Activated gamma-delta T cell treated with anti-CD3 and anti-CD28 coated beads, Interleukin-2, amount 50 U/mL, for 16 hours (primary cell): ENCODE measurements at places on chromosomes 7 and 10.

DNA sequence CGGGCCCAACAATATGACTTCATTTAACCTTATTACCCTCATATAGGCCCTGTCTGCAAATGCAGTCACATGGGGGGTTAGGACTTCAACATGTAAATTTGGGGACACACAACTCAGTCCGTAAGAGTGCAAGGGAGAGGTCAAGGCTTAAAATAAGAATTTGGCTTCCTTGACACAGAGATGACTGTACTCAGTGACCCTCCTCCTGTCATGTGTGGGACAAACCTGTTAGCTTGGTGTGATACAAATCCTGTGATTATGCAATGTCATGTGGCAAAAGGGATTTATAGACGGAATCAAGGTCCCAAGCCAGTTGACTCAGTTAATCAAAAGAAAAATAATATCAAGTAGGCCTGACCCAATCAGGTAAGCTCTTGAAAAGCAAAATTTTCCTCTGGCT lies 25.9 kb upstream of the GTPBP4 start:
- no peak for DNase-seq

DNA sequence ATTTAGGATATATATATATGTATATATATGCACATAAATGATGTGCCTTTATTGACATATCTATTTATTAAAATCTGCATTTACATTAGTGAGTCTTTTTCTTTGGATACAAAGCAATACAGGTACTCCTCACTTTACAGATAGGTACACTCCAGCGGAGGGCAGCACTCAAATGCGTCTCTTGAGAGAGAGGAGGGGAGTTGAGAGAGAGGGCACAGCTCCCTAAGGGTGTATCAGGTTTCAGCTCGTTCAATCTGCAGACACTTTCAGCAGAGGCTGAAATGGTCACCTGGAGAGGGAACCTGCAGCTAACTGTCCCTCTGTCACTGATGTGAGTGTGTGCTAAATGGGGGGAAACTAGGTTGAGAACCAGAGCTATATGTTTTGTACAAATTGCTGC lies 21.5 kb downstream of the C10orf53 start:
- no peak for DNase-seq

GRCh38 chr7:116340943-116341907 lies 130.9 kb downstream of the TES start:
- DNase-seq, result no peak

GRCh38 chr10:127999297-128000129 lies 92.6 kb downstream of the PTPRE start:
- no peak for DNase-seq

DNA sequence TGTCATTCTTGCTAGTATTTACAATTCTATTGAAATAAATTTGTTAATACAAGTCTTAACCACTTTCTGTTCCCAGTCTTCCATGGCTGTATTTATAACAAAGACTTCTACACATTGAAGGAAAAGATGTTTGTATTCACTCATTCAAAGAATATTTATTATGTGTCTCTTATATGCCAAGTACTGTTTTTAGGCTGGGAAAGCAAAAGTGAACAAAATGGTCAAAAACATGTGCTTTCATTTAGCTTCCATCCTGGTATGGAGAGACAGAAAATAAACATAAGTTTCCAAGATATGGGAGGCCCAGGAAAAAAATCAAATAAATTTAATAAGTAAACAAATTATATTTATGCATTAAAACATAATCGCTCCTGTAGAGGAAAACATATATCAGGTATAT lies 22.9 kb downstream of the CPED1 start:
- no peak for DNase-seq

DNA sequence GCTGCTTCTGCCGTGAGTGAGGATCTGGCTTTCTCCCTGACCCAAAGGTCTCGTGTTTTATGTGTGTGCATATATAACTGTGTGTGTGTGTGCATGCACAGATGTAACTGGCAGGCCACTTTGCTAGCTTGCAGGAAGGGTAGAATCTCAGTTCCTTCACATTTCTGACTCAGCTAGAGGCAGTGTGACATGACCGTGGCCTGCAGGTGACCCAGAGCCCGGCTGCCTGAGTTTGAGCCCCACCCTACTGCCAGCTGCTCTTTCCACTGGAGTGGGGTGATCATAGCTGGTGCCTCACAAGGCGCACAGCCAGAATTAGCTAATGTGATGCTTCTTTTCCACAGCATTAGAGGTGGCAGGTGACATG lies 9.3 kb upstream of the MYL7 start:
- DNase-seq, result no peak

DNA sequence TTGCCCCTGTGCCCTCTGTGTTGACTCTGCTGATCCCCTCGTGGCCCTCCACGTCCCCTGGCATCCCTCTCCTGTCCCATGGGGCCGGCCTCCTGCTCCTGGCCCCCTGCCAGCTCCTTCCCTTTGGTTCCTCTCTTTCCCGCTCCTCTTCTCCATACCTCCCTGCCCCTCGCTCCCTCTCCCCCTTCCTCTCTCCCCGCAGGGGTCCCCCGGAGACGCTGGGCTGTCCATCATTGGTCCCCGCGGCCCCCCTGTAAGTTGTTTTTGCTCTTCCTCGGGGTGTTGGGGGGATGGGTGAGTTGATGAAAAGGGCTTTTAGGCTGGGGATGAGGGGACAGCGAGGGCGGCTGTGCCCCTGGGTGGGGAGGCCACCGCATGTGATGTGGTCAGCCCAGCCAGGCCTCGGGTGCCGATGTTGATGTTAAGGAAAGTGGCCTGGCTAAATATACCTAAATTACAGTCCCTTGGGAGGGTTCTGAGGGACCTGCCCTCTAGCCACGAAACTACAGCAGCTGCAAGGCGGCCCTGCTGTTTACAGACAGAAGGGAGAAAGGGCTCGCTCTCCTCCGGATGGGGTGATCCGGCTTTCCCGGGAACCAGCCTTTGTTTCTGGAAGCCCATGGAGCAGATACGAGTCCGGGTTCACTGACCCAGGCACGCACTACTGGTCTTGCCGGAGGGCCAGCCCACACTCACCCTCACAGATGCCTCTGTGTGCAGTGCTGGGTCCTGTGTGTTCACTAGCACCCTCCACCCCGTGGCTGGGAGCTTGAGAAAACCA lies 78.8 kb downstream of the COL13A1 start:
- no peak for DNase-seq

DNA sequence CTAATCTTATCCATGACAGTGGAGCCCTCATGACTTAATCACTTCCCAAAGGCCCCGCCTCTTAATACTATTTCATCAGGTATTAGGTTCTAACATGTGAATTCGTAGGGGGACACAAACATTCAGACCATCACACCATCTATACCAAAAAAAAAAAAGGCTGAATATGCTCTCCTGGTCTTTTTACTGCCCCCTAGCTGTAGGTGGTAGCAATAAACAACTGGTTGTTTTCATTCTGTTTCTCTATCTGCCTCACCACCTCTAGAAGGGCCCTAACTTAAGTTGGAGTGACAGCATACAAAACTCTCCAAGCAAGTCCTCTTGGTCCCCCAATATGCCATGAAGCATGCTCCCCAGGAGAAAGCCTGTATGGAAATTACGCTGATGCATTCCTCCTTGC lies 94.1 kb downstream of the GRM8 start:
- no peak for DNase-seq

GRCh38 chr10:80137031-80137862 lies 4.7 kb downstream of the PLAC9 start:
- no peak for DNase-seq

- no peak for DNase-seq
These were observed 236.2 kb downstream of the PCLO start for GRCh38 chr7:82926477-82926876.

GRCh38 chr7:56447864-56448693 lies 331.9 kb upstream of the NUPR2 start:
- no peak for DNase-seq

GRCh38 chr10:28137907-28138880 lies 139.3 kb upstream of the ODAD2 start:
- no peak for DNase-seq

GRCh38 chr10:131180740-131181415 lies 130.6 kb downstream of the TCERG1L start:
- no peak for DNase-seq

DNA sequence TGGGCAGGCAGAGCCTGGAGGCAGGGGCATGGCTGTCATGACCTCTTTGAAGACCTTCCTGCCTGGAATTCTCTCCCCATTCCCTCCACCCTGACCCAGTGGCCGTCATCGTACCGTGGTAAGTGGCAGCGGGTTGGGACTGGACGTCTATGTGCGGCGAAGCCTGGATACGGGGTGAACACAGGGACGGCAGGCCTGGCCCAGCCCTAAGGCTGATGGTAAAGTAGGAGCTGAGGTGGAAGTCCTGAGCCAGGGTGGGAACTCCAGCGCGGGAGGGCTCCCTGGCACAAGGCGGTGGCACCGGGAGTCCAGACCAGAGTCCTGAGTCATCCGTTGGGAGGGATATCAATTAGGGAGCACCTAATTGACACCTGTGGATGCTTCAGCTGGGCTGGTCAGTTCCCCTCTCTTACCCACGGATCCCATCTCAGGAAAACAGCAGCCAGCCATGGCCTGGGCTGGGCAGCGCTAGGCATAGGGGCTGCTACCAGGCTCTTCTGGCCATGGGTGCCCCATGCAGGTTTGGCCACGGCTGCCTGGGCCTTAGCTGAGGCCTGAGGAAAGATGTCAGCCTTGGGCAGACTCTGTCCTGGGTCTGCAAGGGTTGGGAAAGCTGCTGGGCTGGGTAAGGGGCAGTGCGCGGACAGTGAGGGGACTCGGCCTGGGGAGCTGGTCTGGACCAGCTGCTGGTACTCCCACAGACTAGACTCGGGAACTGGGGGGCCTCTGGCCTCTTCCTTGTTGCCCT lies 3.3 kb downstream of the PPIF start:
- DNase-seq, result no peak

GRCh38 chr10:69949770-69950169 lies 102.9 kb upstream of the MACROH2A2 start:
- no peak for DNase-seq

DNA sequence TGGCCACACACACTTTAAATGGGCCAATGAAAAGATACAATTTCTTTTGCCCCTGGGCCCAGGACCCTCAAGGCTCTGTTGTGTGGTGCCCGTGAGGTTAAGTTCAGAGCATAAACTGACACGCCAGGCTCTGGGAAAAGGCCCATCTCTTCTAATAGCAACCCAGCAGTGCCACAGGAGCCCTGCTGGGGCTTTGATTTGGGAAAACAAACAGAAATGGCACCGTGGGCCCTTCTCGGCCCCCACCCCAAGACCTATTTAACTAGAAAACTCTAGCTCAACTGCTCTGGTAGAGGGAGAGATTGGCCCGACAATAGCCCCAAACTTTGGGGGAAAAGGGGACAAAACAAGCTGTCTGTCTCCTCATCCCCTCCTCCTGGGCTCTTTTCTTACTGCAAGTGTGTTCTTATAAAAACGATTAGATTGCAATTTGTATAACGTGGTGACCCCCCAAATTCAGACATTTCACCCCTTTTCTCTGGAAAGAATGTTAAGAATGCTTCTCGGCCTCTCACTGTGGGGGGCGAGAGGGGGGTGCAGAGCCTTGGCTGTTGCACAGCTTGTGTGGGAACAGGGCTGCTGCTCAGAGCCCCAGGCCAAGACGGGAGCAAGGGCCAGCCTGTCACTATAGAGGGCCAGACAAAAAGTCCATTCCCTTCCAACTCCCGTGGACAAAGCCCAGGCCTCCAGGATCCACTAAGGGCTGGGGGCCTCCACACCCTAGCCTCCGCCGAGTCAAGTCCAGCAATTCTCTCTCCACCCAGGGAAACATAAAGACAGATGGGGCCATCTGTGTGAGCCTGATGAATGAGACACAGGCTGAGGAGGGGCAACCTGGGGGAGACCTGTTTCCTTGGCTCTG lies 26.8 kb downstream of the DPCD start:
- DNase-seq, result no peak

- no peak for DNase-seq
These were observed 170.6 kb upstream of the IMMP2L start for GRCh38 chr7:111732923-111733322.
